ENCODE measurements at places on chromosomes 1 and 21.
A peak's percentile ranks its signal among the peaks of the same experiment; 100 is the strongest.

DNA sequence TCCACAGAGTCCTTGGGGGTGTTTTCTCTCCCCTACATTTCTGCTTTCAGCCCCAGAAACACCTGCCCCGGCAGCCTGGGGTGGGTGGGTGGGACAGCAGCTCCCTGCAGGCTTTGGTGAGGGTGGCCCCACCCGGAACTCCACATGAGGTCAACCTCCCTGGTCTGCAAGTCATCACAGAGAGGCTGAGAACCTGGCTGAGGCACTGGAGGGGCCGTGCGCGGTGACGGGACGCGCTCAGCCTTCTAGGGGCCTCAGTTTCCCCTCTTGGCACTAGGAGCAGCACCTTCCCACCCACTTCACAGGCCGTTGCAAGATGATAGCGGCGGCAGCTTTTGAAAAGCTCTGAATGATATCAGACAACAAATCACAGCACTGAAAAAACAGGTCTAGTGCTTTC is 37.7 kb upstream of the NID1 start:
- H3K27ac ChIP-seq: no peak overlapping the region
- H3K36me3 ChIP-seq: no peaks in the 10 kb centered on the region
- no peaks in the 10 kb centered on the region for H3K4me1 ChIP-seq
- no peak overlapping the region for H3K4me3 ChIP-seq
- no peak for DNase-seq
- H3K27me3 ChIP-seq: no peaks in the 10 kb centered on the region

DNA sequence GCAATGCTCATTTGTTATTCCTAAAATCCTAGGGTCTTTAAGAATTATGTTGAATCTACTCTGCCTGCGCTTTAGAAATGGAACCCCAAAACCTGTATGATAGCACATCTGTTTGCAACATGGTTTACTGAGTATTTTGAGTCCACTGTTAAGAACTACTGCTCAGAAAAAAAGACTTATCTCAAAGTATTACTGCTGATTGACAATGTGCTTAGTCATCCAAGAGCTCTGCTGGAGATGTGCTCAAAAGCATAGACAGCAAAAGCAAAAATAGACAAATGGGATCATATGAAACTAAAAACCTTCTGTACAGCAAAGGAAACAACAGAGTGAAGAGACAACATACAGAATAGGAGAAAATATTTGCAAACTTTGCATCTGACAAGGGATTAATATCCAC is 107.0 kb downstream of the CTH start:
- no peak overlapping the region for H3K27ac ChIP-seq
- no peaks in the 10 kb centered on the region for H3K4me1 ChIP-seq
- H3K4me3 ChIP-seq: no peak overlapping the region
- H3K27me3 ChIP-seq: no peaks in the 10 kb centered on the region
- no peak for DNase-seq
- no peaks in the 10 kb centered on the region for H3K36me3 ChIP-seq

DNA sequence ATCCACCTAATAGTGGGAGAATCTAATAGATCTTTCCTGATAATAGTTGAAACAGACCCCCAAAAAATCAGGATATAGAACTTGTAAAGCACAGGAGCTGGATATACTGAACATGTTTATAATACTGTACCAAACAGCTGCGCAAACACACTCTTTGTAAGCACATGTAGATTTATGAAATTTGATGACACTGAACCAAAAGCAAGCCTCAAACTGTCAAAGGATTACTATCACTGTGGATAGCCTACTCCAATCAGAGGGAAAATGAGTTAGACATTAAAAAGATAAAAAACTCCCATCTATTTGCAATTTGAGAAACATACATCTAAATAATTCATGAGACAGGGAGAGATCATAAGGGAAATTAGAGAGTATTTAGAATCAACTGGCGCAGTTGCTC is 26.1 kb downstream of the RCAN3 start:
- H3K36me3 ChIP-seq: no peaks in the 10 kb centered on the region
- DNase-seq: no peak
- H3K27ac ChIP-seq: no peak overlapping the region
- no peaks in the 10 kb centered on the region for H3K27me3 ChIP-seq

- DNase-seq: no peak
- no peaks in the 10 kb centered on the region for H3K27me3 ChIP-seq
- no peaks in the 10 kb centered on the region for H3K36me3 ChIP-seq
- H3K27ac ChIP-seq: no peak overlapping the region
- H3K4me1 ChIP-seq: peaks cover 2% of the 10 kb centered on the region
- H3K4me3 ChIP-seq: no peak overlapping the region
Measured at GRCh38 chr1:92862605-92863004, 30.8 kb downstream of the RPL5 start.

DNA sequence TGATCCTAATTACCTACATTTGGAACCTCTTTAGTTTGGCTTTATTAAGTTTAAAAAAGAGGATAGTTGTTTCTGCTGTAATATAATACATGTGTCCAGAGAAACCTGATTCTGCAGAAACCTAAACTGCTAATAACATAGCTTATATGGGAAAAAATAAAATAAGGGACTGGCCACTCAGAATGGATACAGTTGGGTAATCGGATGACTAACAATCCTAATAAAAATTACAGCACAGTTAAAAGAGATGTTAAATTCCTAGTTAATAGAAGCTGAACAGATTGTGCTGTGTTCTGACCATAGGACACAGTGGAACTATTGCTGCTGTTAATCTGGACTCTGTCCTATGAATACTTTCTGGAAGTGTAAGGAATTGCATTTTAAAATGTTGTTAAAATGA is 16.0 kb downstream of the ARV1 start:
- H3K27ac ChIP-seq: no peak overlapping the region
- H3K4me3 ChIP-seq: no peak overlapping the region
- no peaks in the 10 kb centered on the region for H3K27me3 ChIP-seq
- DNase-seq: no peak
- H3K4me1 ChIP-seq: no peaks in the 10 kb centered on the region

DNA sequence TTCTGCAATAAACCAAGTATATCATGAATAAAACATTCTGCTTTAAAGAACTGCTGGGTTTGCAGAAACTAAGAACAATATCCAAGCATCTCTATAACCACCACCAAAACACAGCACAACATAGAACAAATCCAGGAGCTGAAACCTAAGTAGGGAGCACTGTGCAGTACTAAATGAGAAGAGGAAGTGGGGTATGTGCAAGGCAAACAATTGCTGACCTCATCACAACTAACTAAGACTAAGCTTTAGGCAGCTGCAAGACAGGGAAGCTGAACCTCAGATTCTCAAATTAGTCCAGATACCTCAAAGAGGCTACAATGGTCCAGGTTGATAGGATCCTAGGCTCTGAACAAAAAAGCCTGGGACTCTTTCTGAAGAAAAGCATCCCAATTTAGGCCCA is 172.6 kb downstream of the SLC44A5 start:
- no peak overlapping the region for H3K27ac ChIP-seq
- H3K27me3 ChIP-seq: no peaks in the 10 kb centered on the region
- H3K36me3 ChIP-seq: no peaks in the 10 kb centered on the region
- no peak for DNase-seq
- H3K4me3 ChIP-seq: no peak overlapping the region
- H3K4me1 ChIP-seq: no peaks in the 10 kb centered on the region

DNA sequence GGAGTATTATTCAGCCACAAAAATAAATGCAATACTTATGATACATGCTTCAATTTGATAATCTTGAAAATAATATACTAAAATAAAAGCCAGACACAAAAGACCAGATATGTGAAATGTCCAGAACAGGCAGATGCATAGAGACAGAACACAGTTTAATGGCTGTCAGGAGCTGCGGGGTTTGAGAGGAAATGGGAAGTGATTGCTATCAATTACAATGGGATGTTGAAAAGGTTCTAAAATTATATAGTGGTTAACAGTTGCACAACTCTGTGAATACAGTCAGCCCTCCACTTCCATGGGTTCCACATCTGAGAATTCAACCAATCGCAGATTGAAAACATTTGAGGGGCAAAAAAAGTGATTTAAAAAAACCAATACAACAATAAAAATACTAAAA is 54.0 kb downstream of the LTN1 start:
- DNase-seq: no peak
- H3K27ac ChIP-seq: no peak overlapping the region
- H3K4me3 ChIP-seq: no peak overlapping the region
- peaks cover 41% of the 10 kb centered on the region for H3K36me3 ChIP-seq
- no peaks in the 10 kb centered on the region for H3K27me3 ChIP-seq
- no peaks in the 10 kb centered on the region for H3K4me1 ChIP-seq

DNA sequence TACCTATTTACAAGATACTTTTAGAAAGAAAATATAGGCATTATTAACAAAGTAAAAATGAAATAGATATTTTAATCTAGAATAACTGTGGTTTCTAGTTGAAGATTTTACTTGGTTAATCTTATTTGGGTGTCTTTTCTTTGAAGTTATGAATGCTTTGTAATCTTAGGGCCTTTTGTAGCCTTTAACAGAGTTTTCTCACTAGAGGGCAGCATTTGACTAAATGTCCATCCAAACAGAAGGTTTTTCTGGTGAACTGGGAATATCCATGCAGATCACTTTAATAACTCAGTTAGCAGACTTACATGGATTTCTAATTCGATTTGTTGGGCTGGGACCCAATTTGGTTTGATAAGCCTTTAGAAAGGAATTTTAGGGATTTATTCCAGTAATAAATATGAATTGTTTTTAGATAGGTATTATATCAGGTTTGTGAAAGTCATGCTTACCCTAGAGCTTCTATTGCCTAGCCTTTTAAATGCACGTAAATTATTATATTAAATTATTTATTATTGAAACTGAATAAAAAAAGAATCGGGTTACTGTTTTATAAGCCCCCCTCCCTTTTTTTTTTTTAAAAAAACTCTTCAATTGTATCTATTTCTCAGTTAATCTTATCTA is 119.7 kb downstream of the ZNF326 start:
- no peaks in the 10 kb centered on the region for H3K36me3 ChIP-seq
- H3K27ac ChIP-seq: no peak overlapping the region
- H3K4me1 ChIP-seq: no peaks in the 10 kb centered on the region
- peak; percentile 31 for DNase-seq

- no peaks in the 10 kb centered on the region for H3K36me3 ChIP-seq
- H3K27me3 ChIP-seq: no peaks in the 10 kb centered on the region
Measured at GRCh38 chr1:199101139-199101538, 462.3 kb downstream of the PTPRC start.

DNA sequence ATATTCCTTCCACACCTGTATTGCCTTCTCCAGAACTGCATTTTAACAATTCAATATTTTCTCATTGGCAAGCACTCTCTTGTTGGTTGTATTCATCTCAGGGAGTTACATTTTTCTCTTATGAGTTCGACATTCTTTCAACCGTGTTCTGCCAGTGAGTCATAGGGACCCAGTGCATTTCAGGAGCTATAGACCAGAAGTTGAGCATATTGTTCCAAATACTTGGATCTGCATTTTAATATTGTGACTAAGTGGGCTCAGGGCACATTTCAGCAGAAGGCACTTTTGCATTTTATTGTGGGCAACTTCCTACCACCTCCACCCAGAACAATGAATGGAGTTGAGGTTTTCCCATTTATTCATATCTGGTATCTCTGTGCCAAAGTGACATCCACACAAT is 132.8 kb downstream of the TNFSF18 start:
- H3K4me3 ChIP-seq: no peak overlapping the region
- H3K36me3 ChIP-seq: no peaks in the 10 kb centered on the region
- H3K27me3 ChIP-seq: no peaks in the 10 kb centered on the region
- H3K27ac ChIP-seq: no peak overlapping the region
- DNase-seq: no peak

- H3K27ac ChIP-seq: no peak overlapping the region
- no peaks in the 10 kb centered on the region for H3K36me3 ChIP-seq
- H3K27me3 ChIP-seq: no peaks in the 10 kb centered on the region
Measured at GRCh38 chr1:207745285-207745684, 6.6 kb upstream of the CD46 start.

DNA sequence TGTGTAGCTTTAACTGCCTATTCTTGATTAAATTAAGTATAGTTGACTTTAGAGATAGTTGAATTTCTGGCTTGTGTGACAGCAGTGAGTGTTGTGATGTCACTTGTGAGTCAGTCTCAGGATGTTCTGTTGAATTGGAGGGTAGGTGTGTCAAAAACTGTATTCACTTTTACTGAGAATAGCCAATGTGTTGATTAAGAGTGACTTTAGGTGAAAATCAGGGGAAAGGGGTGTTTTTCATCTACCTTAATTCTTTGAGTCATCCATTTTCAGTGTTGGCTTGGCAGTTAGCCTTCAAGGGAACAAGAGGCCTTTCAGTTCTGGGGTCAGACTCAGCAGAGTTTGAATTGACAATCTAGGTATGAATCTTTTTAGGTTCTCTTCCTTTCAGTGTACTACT is 75.9 kb downstream of the CDC14A start:
- no peak overlapping the region for H3K4me3 ChIP-seq
- H3K27ac ChIP-seq: no peak overlapping the region
- no peaks in the 10 kb centered on the region for H3K27me3 ChIP-seq

- no peak overlapping the region for H3K4me3 ChIP-seq
- peaks cover 18% of the 10 kb centered on the region for H3K4me1 ChIP-seq
- peaks cover 8% of the 10 kb centered on the region for H3K27me3 ChIP-seq
- no peak overlapping the region for H3K27ac ChIP-seq
- DNase-seq: peak; percentile 68
Measured at GRCh38 chr1:206469411-206469932, 804 bp upstream of the IKBKE start.

DNA sequence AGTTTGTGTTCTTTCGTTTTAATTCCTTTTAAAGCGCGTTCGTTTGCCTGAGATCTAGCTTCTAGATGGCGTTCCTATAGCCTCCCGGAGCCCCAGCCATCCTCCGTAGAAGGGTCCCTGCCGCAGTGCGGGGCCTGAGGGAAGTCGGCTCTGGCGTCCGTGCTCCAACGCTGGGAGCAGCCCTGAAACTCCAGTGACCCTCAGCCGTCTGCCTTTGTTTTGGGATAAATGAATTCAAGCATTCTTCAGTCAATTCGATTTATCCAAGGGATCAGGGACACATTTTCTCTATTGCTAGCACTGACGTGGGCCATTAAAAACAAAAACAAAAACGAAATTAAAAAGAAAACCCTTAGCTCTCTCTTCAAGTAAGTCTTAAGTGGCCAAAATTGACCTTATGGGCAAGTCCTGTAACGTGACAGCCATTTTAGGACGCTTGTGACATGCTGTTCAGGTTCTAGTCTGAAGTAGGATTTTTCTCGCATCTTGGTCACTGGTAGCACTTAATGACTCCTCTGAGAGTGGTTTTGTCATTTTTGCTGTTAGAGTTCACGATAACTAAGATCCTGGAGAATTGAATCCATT is 742 bp upstream of the HSPA13 start:
- H3K4me3 ChIP-seq: peak overlapping the region; percentile 60
- peak overlapping the region; percentile 61 for H3K27ac ChIP-seq
- H3K36me3 ChIP-seq: no peaks in the 10 kb centered on the region

Measured in large intestine (tissue), 12 donors.